ENCODE measurements at places on chromosomes 13 and 19.
A peak's percentile ranks its signal among the peaks of the same experiment; 100 is the strongest.

DNA sequence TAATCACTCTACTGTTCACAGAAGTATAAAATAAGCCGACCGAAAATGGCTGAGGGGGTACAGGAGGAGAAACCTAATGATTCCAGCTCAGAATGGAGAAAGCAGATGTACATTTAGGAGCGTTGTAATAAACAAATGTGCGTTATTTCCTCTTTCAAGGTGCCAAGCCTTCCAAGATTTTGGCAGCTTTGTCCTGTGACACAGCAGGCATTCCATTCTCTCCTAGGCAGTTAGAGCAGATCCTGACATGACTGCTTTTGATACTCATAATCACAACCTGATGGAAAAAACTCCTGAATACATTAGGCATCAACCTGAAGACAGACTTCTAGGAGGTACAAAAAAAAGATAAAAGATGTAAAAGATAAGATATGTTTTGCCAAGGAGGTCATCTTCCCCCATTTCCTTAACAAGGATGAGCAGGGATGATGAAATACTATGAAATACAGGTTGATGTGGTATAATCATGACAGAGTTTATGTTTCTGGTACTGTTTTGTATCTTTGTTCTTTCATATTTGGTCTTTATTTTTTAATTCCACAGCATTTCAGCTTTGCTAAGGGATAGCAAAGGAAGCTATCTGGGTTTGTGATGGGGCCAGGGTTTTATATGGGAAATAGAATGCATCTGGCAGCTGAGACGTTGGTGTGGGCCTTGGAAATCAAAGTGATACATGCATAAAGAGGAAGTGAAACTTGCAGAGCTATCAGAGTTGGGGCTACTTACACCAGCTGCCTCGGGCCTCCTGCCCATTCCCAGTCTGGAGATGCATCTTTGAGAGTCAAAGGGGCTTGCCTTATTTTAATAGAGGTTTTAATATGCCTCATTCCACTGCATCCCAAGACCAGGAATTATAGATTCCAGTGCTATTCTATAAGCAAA, 222.5 kb downstream of the OXGR1 start:
- DNase-seq, result no peak

DNA sequence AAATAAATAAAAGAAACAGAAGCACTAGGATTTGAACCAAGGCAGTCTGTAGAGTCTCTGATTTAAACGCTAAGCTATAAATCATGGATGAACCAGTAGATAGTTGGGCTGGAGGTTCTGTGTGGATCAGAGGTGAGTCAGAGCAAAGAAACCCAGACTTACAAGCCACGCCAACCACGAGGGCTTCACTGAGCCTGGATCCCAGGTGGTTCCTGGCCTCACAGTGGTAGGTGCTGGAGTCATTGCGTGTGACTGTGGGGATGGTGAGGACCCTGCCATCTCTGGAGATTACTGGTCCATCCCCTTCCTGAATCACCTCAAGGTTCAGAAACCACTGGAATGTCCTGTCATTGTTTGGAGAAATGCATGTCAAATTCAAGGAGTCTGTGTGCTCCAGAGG, 19.3 kb upstream of the CEACAM20 start:
- DNase-seq, result no peak

GRCh38 chr13:84630476-84630875, 748.2 kb upstream of the SLITRK1 start:
- DNase-seq, result no peak

DNA sequence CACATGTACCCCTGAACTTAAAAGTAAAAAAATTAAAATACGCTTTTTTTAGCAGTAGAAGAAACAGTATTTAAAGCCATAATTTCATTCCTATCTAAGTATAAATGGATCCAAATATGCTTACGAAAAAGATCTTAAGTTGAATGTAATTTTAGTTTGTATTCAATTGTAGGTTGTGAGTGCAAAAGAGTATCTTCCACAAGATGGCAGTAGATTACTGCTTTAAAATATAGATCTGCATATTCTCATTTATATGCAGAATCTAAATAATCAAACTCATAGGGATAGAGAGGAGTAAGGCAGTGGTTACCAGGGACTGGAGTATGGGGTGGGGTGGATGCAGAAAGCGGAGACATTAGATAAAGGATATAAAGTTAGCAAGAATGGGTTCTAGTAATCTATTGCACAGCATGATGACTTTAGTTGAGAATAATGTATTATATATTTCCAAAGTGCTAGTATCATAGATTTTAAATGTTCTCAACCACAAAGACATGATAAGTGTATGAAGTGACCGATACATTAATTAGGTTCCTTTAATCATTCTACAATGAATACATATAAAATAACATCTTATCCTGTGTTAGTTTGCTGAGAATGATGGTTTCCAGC, 14.2 kb downstream of the OR7A17 start:
- DNase-seq, result no peak

GRCh38 chr19:12733369-12734214, 892 bp downstream of the TRIR start:
- DNase-seq, result peak; percentile 45

DNA sequence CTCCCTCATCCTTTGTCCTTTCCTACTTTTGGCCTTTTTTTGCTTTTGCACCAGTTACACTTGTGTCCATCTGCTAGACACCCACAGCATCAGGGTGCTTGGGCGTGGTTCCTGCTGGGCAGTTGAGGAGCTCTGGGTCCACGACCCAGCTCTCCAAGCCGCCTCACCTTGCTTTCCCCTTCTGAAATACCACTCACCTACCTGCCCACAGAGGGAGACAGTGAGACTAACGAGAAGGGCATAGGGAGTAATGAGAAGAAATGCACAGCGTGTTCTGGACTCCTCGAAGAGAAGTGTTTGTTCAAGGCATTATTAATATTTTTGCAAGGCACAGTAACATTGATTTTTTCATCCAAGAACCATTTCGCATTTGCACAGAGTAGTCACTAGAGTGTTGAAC, 92.9 kb downstream of the DNAJC15 start:
- DNase-seq, result no peak

- no peak for DNase-seq
These were observed 13.7 kb downstream of the EPHX3 start for GRCh38 chr19:15218501-15218900.

GRCh38 chr19:49583239-49583638, 2.1 kb downstream of the PRRG2 start:
- DNase-seq, result no peak

DNA sequence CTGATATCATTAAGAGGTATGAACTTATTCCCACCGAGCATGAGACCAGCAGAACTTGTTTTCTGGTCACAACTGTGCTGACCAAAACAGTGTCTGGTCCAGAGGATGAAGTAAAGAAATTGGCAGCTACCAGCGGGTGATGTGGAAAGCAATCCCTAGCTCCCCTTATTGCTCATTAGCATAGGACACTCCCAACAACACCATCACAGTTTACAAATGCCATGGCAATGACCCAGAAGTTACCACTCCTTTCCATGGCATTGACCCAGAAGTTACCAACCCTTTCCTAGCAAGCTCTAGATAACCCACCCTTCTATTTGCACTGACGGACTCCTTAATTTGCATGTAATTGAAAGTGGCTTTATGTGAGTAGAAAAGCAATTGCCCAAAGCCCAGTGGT, 1856.1 kb downstream of the OLFM4 start:
- DNase-seq, result no peak

- DNase-seq, result no peak
These were observed 12.6 kb upstream of the ERICH6B start for GRCh38 chr13:45628094-45628493.

DNA sequence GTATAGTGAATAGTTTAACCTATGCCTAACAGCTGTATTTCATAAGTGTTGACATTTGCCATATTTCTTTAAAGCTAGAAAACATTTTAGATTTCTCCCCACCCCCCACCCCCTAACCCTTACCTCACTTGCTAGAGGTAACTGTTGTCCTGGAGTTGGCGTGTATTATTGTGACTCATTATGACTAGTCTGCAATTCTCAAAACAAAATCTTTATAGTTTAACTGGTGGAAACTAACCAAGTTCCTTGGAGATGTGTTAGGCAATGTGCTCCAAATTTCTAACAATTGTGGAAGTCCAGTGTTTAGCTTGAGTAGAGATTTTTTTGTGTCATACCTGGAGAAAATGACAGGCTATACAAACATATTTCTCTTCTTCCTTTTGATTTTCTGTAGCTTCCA, 38.0 kb downstream of the KCTD4 start:
- no peak for DNase-seq

GRCh38 chr13:73142071-73142470, 83.3 kb downstream of the KLF5 start:
- DNase-seq, result no peak

DNA sequence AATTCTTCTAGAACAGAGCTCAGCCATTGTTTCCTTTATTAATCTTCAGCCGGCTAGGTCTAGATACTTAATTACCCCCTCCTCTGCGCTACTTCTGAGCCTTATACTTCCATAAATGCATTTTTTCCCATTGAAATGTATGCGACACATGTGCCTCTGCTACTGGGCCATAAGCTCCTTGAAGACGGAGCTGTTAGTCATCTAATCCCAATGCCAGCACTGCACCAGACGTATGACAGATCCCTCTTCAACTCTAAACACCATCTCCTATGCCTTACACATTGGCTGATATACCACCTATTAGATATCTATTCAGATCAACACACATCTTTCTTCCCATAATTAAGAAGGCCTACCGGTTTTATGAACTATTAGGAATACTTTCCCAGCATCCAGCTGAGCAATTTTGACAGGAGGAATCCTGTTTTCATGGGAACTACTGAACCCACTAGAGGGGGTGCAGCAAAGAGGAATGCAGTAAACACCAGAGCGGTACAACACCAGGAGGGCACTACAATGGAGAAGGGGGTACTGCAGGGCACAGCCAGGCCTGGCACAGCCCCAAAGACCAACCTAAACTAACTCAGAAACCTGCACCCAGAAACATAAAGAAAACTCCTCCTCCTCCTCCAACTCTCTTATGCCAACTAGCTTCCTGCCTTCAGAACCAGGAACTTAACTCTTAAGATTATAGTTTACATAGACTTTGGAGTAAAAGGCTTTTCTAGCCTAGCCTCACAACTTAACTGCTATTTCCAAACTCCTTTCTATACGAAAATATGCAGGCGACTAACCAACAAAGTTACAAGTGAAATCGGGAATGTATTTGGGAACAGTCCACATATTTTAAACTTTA, 18.7 kb downstream of the STK24 start:
- no peak for DNase-seq

- DNase-seq, result no peak
These were observed 302.0 kb downstream of the KLF12 start for GRCh38 chr13:73832128-73832588.

DNA sequence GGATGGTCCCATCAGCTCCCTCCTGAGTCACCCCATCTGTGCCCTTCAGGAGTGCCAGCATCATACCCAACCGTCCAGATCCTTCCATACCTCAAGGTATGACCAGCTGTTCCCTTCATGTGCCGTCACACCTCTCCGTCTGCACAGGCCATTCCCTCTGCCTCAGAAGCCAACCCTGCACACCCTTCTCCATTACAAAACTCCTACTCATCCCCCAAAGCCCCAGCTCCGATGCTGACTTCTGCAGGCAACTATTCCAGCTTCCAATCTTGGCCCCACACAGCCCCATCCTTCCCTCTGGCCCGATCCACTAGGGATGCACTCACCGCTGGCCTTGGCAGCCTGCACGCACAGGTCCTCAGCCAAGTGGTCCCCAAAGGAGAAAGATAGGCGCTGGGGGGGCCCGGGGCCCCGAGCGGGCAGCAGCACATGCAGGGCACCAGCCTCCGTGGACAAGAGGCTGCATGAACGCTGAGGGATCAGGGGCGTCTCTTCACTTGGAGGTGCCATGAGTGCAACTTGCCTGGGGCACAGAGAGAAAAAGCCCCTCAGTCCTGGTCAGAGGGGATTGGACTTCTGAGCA, 3.8 kb downstream of the JAK3 start:
- DNase-seq, result no peak

GRCh38 chr19:39154100-39154628, 28.6 kb downstream of the PAK4 start:
- no peak for DNase-seq

DNA sequence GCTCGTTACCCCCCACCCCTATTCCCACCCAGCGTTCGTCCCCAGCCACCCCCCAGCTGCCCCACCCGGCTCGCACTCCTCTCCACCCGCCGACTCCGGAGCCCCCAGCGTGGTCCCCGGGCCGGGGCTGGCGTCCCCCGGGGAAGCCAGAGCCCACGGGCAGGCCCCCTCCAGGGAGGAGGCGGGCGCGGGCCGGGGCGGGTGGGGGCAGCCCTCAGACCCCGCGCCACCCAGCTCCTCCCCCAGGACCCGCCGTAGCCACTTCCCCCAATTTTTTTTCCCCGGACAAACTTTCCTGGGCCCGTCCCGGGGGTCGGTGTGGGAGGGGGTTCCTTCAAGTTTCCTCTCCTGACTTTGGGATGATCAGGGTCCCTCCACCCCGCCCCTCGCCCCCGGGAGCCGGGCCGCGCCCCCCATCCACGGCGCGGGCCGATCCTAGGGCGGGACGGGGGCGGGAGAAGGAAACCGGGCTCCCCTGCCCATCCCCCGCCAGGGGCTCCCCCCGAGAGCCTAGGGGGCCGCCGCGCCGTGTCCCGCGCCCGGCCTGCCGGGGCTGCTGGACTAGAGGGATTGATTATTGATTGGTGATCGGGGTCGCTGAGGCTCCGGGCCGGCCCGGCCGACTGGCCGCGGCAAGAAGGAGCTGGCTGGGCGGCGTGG, 927 bp upstream of the TSHZ3 start:
- no peak for DNase-seq

GRCh38 chr13:97091196-97091595, 96.9 kb upstream of the OXGR1 start:
- no peak for DNase-seq

GRCh38 chr19:40553885-40554857, 22.5 kb upstream of the SHKBP1 start:
- no peak for DNase-seq

GRCh38 chr13:83753912-83754624, 128.2 kb downstream of the SLITRK1 start:
- DNase-seq, result no peak

- no peak for DNase-seq
These were observed 727 bp downstream of the CD37 start for GRCh38 chr19:49335784-49336481.

All from stimulated activated CD4-positive, alpha-beta T cell treated with anti-CD3 and anti-CD28 coated beads, Interleukin-4, amount 100 ng/mL, for 4 hours (primary cell).